ENCODE measurements at places on chromosomes 3 and 15.

DNA sequence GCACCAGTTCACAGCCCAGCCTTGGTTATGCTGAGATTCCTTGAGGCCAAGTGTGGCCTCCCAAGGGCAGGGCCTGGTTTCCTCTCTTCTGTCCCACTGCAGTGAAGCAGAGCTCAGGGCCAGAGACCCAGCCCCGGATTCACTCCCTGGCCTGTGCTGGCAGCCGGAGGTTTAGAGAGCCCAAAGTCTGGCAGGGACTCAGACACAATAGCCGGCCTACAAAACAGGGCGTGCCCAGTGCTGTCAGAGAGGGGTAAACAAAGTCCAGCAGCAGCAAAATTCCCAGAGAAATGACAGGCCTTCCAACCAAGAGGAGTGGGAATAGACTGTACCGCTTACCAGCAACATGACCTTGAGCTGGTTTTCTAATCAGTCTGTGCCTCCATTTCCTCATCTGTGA, 14.0 kb downstream of the VIPR1 start:
- DNase-seq, result no peak

- DNase-seq, result no peak
These were observed 136.9 kb upstream of the TOPAZ1 start for GRCh38 chr3:44104668-44105321.

- DNase-seq, result no peak
These were observed 31.5 kb downstream of the MRPS11 start for GRCh38 chr15:88498996-88499395.

DNA sequence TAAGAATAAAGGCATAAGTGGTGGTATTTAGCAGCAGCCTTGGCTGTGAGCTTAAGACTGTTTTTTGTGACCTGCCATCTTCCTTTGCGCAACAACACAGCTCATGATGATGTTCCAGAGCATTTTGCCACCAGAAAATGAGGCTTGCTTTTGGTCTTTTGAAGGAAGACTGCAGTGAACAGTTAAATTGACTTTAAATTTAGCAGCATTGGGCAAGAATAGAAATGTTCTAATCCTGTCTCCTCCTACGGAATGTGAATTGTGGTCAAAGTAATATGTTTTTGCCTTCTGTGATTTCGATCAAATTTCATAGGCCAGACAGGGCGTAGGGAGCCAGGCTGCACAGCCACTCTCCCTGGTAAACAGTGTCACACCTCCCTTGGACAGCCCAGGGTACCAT, 460.7 kb upstream of the RASGRP1 start:
- no peak for DNase-seq

DNA sequence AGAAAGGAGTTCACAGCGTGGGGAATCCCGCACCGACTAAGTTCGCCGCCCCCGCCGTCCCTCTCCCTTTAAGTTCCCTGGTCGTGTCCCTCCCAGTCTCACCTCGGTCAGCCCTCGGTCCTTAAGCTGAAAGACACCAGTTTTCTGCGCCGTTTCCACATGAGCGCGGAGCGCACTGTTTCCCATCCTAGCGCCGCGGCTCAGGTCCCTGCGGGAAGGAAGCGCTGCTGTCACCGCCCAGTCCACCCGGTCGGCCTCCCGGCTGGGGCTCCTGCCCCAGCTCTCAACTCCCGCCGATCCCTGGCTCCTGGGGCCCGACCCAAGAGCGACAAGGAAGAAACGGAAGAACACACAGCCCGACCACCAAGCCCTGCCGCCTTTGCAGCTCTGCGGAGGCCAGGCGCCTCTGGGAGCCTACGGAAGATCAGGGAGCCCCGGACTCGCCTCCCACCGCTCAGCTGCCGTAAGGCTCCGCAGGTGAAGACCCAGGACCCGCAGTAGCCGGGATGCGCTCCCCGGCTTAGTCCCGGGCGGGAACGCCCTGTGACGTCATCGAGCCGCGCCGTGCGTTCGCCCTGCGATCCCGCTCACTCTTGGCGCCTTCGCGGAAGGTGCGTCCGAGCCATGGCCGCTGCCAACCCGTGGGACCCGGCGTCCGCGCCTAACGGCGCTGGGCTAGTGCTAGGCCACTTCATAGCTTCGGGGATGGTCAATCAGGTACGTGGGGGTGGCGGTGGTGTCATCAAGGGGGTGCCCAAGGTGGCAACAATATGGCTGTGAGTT, at the start of the genes HAUS2 and LRRC57:
TSS of gene HAUS2 (plus strand) at position 590 of the 783 bp plus-strand sequence. CDS start at position 625, 35 bp downstream.
TSS of gene LRRC57 (minus strand) at position 545 of the 783 bp plus-strand sequence. CDS start at position 186, 359 bp downstream.
- DNase-seq, result peak; percentile 81

DNA sequence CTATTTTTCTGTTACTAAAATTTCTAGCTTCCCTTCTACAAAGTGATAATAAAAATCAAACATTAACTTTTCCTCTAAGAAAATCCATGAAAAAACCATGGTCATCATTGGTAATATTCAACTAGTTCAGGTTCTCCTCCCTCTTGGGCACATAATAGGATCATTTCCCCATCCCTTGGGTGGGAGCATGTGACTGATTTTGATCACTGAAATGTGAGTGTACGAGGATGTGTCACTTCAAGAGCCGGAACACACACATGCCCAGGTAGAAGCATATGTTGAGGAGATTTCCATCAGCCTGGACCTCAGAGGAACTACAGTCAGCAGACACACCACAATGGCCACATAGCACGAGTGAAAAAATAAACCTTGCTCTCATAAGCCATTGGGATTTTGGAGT, 36.1 kb downstream of the AP3S2 start:
- DNase-seq, result no peak

DNA sequence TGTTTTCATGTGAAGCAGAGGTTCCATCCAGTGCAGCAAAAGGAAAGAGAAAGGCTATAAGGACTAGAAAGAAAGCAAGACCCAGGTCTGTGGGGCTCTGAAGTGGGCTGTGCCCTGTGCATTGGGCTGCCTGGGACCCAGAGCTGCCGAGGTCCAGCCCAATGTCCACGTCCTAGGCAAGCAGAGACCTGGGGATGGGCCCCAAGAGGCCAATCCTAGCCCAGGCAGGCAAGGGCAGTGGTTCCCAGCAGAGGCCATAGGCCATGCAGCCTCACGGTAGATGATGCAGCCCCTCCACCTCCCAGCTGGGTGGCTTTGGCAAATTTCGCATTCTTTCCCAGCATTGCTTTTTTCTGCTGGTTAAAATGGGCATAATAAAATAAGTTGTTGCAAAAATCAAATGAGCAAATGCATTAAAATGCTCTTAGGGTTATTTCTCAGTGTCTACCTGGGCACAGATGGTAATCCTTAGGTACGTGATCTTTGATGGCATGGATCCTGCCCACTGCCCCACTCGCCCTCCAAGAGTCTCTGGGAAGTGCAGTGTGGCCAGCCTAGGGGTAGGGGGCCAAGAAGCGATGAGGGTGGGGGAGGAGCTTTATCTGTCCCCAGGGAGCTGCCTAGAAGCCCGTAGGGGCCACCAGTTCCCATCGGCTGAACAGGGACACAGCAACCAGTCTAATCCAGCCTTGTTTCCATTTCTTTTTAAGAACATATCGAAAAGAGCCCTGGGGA, 22.3 kb upstream of the GP9 start:
- no peak for DNase-seq

GRCh38 chr3:31010491-31010890, 116.0 kb upstream of the GADL1 start:
- DNase-seq, result no peak

GRCh38 chr15:79724804-79725203, 172.0 kb downstream of the MTHFS start:
- DNase-seq, result no peak

DNA sequence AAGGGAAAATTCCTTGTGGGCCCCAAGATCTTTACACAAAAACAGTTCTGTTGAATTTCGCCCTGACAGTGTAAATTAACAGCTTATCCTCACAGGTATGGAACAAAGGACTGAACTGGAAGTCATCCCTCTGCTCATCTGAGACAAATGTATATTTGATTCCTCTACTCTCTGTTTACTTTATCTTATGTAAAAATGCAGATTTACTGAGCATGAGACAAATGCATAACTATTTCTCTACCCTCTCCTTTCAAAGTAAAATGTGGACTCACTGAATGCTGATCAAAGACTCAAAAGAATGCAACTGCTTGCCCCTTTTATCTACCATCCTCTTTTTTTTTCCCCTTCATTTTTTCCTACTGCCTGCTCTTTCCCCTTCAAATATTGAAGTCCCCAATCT, 98.6 kb upstream of the CRBN start:
- no peak for DNase-seq

GRCh38 chr3:108394563-108394962, 98.2 kb downstream of the HHLA2 start:
- DNase-seq, result peak; percentile 4

- no peak for DNase-seq
These were observed 17.4 kb upstream of the ZNF609 start for GRCh38 chr15:64443016-64443415.

GRCh38 chr15:88708655-88709054, 69.8 kb downstream of the ISG20 start:
- DNase-seq, result no peak

DNA sequence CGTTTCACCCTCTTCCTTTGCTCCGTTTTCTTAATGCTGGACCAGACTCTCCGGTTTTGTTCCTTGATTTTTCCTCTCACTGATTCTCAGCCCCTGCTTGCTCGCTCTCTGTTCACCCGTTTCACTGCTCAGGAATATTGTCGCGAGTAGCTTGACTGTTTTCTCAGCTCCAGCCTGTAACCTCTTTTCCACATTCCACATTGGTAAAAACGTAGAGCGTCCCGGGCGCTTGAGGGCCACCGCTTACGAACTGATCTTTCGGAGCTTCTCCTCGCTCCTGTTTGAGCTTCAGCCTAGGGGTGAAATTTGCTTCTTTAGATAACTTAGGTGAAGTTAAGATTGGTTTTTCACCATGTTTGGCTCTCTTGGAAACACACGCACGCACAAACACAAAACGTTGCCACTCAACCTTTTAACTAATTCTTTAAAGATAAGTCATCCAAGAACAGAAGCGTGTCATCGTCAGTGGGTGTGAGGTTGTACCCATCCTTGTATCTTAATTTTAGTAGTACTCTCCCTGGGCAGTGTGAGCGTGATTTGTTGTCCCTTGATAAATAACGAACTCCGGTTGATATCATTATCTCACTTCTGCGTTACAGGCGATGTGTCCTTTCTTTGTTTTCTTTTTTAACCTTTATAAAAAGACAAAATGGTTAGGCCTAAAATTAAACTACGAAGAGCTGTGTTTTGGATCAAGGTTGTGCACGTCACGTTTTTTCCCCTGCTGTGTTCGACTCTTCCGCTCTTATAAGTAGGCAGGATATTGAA, 1.0 kb downstream of the PAK2 start:
- DNase-seq, result peak; percentile 37

- no peak for DNase-seq
These were observed 308.3 kb downstream of the MAGI1 start for GRCh38 chr3:65730449-65730848.

Measured in effector memory CD8-positive, alpha-beta T cell (primary cell).